ENCODE measurements at places on chromosomes 2 and 18.

GRCh38 chr2:12389344-12390045 is 327.2 kb upstream of the TRIB2 start:
- no peak for DNase-seq

- DNase-seq = no peak
Measured at GRCh38 chr2:201413143-201413542, 38.1 kb downstream of the TRAK2 start.

GRCh38 chr2:85240055-85240454 is 87.7 kb downstream of the TGOLN2 start:
- DNase-seq = no peak

DNA sequence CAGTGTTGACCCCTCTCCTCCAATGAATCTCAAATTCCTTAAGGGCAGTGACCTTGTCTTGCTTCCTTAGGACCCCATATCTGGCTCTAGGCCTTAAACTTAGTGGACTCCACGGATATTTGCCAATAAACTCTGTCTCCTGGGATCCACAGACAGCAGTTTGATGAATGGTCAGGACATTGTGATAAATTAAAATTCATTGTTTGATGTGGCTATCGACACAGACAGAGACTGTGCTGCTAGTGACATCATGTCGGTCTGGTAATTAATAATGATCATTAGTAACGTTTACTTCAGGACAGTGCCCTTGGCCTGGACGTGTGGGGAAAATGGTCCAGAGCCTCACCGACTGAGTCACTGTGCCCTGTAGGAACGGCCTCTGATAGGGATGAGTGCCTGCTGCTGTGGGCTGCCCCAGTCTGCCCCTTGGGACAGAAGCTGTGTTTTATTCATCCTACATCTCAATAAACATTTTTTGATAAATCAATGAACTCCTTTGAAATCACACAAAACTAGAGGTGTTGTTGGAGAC is 5.2 kb upstream of the SLC35F6 start:
- DNase-seq = no peak

GRCh38 chr2:136255127-136255526 is 137.2 kb upstream of the CXCR4 start:
- DNase-seq = no peak

DNA sequence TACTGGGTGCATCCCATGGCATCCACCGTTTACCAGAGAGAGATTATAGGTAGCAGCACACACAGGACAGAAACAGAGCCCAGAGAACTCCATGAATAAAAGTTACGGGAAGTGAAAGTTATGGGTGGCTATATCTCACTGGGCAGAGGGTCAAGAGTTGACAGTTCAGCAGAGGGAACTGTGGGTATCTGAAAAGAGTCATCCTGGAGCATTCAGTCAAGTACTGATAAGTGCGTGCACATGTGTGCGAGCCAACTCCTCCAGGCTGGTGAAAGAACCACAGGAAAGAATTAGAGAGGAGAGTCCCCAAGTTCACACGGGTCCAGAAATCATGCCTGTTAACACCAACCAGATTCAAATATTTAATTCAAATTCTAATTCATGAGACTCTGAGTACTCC is 1588.2 kb downstream of the LRP1B start:
- no peak for DNase-seq

- DNase-seq = no peak
Measured at GRCh38 chr2:64992990-64993389, 3.8 kb downstream of the SLC1A4 start.

DNA sequence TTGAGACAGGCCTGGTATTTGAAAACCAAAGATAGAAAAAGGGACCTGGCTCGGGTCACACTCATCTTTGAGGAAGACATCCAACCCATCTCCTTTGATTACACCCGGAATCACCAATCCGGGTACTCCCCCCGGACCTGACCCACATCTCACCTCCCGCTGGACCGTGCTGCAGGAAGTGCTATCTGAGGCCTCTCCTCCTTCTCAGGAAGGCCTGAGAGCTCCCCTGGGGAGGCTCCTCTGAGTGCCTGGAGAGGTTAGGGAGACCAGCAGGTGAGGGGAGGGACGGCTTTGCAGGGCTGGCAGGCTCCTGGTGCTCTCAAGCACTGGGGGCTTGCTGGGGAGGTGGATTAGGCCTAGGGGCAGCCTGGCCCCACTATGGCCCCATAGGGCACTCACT is 170.9 kb downstream of the ACKR3 start:
- no peak for DNase-seq

DNA sequence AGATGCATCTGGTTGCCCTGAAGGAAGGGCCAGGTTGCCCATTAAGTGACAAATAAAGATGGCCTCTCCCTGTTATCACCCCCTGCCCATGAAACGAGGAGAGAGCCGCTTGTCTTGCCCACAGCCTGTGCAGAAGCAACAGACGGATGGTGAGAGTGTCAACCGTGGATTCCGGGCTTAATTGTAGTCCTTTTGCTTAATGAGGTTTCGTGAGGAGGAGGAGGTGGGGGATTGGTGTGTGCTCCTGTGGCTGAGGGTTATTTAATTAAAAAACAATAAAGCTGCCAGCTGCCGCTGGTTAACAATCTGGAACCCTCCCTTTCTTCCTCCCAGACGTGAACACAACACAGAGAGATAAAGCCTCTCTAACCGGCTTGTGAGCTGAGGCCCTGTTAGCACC is 188.0 kb upstream of the PARD3B start:
- no peak for DNase-seq

GRCh38 chr2:25380586-25381375 is 39.1 kb upstream of the DNMT3A start:
- no peak for DNase-seq

GRCh38 chr2:64644458-64645382 is 9.0 kb downstream of the SERTAD2 start:
- DNase-seq = no peak

Data from stimulated activated CD4-positive, alpha-beta T cell treated with anti-CD3 and anti-CD28 coated beads, Interleukin-1b, Interleukin-23, amount 100 ng/mL, for 24 hours (primary cell).